SW 1271 (cell line): ENCODE measurements at places on chromosomes 16 and 17.

DNA sequence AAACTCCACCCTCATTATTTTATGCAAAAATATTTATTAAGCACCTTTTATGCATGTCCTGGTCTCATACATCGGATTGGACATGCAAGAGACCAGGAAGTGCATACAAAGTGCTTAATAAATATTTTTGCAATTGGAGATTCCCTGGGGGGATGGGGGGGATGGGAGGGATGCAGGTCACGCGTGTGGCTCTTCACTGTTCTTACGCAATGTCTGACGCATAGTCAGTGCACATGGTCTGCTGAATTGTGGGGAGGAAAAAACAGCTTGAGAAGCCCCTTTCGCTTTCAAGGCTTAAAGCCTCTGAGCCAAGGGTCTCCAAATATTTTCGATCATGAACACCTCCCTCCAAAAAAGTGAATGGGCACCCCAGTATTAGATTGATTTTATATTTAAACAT, 96.7 kb upstream of the XYLT1 start:
- no peak for DNase-seq

DNA sequence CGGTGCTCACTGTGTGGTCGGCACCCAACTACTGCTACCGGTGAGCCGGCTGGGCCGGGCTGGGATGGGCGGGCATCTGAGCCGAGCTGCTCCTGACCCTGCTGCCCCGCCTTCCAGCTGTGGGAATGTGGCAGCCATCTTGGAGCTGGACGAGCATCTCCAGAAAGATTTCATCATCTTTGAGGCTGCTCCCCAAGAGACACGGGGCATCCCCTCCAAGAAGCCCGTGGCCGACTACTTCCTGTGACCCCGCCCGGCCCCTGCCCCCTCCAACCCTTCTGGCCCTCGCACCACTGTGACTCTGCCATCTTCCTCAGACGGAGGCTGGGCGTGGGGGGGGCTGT, 6.9 kb downstream of the TBX6 start:
- DNase-seq: no peak

DNA sequence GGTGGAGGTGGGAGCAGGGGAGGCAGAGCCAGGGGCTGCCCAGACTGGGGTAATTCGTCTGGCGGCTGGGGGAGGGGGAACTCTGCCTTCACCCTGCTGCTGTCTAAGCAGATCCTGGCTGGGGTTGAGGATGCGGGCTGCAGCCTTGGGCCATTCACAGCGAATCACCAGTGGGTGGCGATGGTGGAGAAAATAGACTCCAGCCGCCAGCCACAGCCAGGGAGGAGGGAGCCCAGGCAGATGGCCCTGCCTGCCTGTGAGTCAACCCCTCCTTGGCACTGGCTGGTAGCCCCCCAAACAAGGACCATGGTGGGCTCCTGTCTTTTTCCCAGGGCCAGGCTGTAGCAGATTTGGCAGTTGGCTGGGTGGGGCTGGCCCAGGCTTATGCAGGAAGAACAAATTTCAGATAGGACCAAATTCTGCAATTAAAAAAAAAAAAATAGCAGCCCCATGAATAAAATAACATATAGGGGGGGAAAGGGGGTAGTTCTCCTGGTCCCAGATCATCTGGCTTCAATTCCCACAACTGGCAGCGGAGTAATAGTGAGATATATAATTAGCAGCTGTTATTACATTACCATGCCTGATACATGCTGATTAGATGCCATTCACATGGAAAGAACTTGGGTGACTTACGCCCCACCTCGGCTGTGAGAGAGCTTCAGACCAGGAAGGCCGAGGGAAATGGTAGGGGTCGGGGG, 41.5 kb upstream of the CDH5 start:
- no peak for DNase-seq

DNA sequence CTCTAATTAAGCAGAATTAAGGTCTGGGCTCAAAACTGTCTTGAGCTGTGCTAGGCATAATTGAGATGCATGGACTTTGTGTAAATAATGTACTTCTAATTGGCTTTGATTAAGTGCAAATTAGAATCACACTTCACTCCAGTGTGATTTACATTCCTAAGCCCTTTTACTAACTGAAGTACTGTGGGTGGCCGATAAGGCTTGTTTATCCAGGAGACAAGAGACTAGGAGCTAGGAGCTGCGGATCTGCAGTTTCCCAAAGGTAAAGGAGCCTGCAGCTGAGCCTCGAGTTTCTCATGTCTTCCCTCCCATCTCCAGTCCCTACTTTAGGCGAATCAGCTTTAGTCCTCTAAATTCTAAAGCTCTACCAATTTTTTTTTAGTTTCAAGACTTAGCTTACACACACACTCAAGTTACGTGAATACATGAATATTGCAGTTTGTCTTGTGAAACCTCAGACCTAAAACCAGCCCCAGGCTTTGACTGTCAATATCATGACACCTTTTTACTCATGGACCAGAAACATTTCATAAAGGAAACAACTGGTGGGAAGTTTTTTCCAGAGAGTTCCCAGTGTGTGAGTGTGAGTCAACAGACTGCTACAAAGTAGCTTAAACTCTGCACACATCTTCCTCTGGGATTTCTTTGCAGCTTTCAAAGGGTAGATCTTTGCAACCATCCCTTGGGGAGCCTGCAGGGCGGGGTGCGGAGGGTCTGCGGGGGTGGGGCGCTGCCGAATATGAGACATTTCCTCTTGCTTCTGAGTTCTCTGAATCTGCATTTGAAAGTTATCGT, 113.9 kb upstream of the TBX2 start:
- no peak for DNase-seq

GRCh38 chr16:66510298-66510697, 39.6 kb downstream of the TK2 start:
- no peak for DNase-seq

- DNase-seq: no peak
Measured at GRCh38 chr16:13996778-13997288, 74.3 kb upstream of the MRTFB start.

- DNase-seq: peak; percentile 5
Measured at GRCh38 chr17:73342050-73342522, 30.3 kb upstream of the CDC42EP4 start.

GRCh38 chr16:84593825-84594724, 23.8 kb downstream of the COTL1 start:
- no peak for DNase-seq

- DNase-seq: no peak
Measured at GRCh38 chr16:57305159-57305811, 20.8 kb upstream of the PLLP start.

DNA sequence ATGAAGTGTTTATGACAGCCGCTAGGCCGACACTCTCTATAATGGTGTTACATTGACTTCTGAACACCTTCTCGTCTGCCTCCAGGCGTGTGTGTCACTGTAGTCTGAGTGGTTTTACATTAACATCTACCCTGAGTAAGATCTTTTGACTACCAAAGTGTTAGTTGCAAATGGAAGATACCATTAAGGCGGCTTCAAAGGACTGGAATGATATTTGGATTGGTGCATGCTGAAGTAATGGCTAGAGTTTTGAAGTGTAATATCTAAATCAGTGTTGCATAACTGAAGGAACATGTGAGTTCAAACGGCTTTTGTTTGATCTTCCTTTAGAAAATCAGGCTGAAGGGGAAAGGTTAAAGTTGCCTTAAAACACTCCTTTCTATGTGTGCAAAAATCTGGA, 52.2 kb downstream of the BCAS3 start:
- no peak for DNase-seq

DNA sequence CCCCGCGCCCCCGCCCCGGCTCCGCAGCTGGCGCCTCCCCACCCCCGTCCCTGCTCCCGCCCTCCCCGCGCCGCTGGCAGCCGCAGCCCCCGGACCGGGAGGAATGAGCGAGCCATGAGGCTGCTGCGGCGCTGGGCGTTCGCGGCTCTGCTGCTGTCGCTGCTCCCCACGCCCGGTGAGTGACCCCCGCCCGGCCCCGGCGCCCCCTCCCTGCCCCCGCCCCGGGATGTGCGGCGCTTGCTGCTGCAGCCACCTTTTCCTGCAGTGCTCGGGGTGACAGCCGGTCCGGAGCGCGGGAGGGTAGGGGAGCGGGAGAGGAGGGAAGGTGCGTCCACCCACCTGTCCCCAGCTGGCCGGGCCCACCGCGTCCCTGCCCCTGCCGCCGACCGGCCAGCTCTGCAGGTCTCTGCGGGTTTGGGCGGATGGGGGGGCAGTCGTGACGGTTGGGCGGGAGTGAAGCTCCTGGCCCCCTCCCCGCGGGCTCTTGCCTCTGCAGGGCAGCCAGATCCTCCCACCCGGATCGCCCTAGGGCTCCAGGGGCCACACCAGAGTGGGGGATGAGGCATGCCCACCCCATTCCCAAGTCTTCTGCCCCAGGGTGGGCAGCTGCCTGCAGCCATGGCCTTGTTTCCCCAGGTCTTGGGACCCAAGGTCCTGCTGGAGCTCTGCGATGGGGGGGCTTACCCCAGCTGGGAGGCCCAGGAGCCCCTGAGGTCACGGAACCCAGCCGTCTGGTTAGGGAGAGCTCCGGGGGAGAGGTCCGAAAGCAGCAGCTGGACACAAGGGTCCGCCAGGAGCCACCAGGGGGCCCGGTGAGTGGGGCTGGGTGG, 513 bp downstream of the ADAM11 start:
- no peak for DNase-seq

DNA sequence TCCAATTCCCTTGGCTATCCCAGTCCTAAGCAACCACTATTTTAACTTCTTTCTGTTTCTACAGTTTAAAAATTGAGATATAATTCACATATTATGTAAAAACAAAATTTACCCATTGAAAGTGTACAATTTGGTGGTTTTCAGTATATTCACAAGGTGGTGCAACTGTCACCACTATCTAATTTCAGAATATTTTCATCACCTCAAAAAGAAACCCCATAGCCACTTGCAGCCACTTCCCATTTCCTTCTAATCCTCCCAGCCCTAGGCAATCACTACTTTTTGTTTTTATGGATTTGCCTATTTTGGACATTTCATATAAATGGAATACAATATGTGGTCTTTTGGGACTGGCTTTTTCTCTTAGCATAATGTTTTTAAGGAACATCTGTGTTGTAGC, 36.1 kb upstream of the NACA2 start:
- no peak for DNase-seq

DNA sequence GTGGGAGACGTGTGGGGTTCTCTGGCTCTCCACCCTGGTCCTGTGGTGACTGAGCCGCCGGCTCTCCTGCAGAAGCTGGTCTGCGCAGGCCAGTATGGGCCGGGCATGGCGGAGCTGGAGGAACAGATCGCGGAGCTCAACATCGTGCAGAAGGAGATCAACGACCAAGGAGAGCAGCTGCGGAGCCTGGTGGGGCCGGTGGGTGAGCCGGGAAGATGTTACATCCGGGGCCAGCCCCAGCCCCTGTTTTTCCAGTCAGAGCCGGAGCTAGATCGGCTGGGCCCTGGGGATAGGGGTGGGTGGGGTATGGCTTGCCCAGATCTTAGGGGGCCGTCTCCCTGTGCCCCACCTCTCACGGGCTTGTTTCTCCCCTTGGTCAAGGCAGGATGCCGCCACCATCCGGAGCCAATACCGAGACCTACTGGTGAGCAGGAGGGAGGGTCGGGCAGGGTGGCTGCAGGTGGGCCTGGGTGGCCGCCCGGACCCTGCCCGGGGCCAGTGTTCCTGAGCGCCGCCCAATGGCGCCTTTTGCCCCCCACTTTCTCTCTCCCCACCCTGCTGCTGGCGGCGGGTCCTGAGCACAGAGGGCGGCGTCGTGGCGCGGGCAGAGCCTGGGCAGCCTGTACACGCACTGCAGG, 5.0 kb downstream of the EVPLL start:
- DNase-seq: no peak

DNA sequence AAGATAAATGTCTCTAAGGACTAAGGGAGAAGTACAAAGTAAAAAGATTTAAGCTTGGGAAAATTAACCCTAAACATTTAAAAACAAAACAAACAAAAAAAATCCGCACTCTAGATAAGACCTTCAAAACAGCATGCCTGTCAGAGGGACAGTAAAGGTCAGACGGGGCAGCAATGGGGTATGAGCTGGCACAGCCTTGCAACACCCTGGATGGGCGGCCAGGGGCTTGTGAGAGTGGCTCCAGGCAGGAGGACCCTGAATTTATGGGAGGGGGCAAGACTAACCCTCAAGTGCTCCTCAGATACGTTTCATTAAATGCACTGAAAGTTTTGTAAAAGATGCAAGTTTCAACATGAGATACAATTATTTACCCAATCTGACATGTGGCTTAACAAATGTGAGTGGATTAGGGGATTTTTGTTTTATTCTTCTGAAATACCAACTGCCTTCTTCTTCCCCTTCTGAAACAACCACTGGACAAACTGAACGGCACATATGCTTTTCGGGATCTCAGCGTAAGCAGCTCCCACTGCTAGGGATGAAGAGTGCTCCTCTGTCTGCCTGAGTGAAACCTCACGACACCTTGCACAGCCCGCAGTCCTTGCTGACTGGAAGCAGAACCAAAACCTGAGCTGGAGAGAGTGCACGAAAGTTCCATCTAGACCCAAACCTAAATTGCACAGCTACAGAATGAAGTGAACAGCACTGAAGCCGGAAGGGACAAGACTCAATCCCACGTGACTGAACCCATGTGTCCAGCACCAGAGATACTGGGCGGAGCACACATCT, 128.4 kb downstream of the ANKRD11 start:
- no peak for DNase-seq

GRCh38 chr16:72835086-72835485, 212.8 kb downstream of the ZFHX3 start:
- DNase-seq: no peak

DNA sequence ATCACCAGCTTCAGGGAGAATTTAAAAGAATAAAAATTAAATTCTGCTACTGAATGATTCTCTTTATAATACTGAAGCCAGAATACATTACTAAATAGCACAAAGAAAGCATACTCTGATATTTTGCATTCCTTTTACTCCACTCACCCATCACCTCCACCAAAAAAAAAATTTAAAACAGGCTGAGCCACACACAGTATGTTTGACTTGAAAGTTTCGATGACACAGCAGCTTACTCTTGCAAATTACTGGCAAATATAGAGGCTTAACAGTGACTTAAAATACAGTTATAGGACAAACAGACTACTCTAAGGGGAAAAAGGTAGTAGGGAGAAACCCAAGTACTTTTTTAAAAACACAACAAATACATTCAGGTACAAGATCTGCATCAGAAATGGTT, 39.2 kb downstream of the GPATCH8 start:
- DNase-seq: no peak

DNA sequence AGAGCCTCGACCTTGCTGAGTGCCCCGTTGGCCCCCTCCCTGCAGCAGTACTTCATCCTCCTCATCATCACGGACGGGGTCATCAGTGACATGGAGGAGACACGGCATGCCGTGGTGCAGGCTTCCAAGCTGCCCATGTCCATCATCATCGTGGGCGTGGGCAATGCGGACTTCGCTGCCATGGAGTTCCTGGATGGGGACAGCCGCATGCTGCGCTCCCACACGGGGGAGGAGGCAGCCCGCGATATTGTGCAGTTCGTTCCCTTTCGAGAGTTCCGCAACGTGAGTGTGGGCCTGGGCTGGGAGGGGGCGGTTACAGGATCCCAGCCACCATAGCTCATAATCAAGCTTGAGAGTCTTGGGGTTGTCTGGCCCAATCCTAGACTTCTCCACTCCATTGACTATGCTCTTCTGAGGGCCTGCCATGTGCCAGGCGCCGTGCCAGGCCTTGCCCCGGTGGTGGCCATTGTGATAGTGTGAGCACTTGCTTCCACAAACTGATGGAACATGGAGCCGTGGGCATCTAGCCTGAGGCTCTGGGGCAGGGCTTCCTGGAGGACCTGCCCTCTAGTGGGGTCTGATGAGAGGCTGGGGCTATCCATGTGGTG, 39.7 kb downstream of the PSME3IP1 start:
- no peak for DNase-seq
